ENCODE measurements at places on chromosomes 3 and 15. TPM values are rescaled to one million over a fixed set of nuclear protein-coding genes. Genes with fewer than 3 reads are reported as not detected.

Gene ASTE1
- total RNA-seq = 1.2 TPM

Gene SNX22
- 0.09 TPM for total RNA-seq

Gene SAXO2
- 2.0 TPM for total RNA-seq

Gene MFGE8
- 437 TPM for total RNA-seq

Gene KBTBD13
- 0.46 TPM for total RNA-seq

Gene SLCO3A1
- 1.3 TPM for total RNA-seq

Gene CHRD
- total RNA-seq = 2.6 TPM

Gene C3orf49
- not detected for total RNA-seq

Gene TTC21A
- total RNA-seq = 0.53 TPM

DNA sequence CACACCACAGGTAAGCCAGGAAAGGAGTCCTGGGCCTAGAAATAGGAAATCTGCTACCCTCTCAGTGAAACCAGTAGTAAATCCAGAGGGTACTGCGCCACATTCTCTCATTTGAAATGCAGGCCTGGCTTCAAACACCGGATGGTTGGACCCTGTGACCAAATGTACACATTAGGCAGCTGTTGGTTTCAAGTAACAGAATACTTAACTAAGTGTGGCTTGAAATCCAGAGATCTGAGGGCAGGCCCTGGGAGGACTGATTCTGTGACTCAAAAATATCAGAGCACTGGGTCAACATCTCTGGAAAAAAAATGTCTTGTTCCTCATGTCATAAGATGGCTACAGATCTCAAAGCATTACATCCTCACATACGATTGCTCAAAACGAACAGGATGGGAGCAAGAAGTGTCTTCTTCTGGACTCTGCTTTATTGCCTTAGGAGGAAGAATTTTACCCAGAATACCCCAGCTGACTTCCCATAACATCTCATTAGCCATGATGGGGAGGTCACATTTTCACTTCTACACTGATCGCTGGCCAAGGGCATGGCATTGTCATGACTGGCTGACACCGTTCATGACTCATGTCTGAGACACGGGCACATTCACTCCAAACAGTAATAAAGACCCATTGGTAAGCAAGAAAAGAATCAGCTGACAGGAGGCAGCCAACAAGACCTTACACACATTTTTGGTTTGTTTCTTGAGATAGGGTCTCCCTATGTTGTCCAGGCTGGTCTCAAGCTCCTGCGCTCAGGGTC is 166.0 kb downstream of the ARRDC4 start:
- no peaks in the 10 kb centered on the region for H3K4me1 ChIP-seq
- no peaks in the 10 kb centered on the region for H3K27me3 ChIP-seq
- DNase-seq = no peak
- H3K4me3 ChIP-seq = no peak overlapping the region

DNA sequence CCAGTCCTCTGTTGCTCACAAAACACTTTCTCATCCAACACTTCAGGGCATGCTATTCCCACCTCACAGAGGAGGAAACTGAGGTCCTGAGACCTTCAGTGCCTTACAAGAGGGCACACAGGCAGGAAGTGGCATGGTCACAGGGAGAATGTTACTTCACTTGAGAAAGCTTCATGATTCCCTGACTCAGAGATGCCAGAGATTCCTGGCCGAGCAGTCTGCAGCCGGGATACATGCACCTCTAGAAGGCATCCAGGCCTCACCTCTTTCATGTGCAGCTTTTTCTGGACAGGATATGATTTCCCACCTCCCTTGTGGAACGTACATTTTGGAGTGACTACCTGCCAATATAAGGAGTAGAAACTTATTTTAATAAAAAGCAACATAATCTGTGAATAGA is 2.8 kb upstream of the SST start:
- H3K4me1 ChIP-seq = no peaks in the 10 kb centered on the region
- H3K27ac ChIP-seq = no peak overlapping the region
- peaks cover under 1% of the 10 kb centered on the region for H3K27me3 ChIP-seq
- H3K36me3 ChIP-seq = no peaks in the 10 kb centered on the region
- no peak overlapping the region for H3K4me3 ChIP-seq

DNA sequence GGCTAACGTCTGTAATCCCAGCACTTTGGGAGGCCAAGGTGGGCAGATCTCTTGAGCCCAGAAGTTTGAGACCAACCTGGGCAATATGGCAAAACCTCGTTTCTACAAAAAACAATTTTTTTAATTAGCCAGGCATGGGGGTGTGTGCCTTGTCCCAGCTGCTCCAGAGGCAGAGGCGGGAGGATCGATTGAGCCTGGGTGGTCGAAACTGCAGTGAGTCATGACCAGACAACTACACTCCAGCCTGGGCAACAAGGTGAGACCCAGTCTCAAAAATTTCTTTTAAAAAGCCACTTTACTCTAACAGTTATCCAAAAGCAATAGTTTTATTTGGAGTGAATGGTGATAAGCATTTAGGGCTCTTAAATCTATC is 12.5 kb downstream of the TRIM59 start:
- H3K4me1 ChIP-seq = no peaks in the 10 kb centered on the region
- DNase-seq = no peak
- no peak overlapping the region for H3K4me3 ChIP-seq
- no peaks in the 10 kb centered on the region for H3K36me3 ChIP-seq

DNA sequence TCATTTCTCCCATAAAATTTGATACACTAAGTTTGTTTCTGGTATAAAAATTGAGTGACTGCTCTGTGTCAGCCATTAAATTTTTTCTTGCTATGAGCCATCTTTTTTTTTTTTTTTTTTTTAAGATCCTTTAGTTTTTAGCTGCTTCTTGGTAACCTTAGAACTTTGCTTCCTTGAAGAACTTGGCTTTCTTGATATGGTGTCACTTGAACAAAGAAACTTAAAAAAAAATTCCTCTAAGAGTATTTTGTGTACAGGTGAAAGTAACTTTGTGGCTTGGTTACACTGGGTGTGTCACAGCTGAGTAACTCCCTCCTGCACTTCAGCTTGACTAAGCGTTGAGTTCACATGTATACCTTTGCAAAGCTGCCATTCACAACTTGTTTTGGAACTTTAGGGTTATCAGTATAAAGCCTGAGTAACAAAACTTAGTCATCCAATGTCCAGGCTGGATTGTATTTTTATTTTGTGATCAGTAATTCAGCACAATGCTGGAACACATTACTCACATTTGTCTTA is 6.5 kb downstream of the CHD2 start:
- DNase-seq = no peak
- H3K4me3 ChIP-seq = peak overlapping the region; percentile 70
- H3K4me1 ChIP-seq = peaks cover 75% of the 10 kb centered on the region
- H3K36me3 ChIP-seq = no peaks in the 10 kb centered on the region
- no peaks in the 10 kb centered on the region for H3K27me3 ChIP-seq

- no peak overlapping the region for H3K4me3 ChIP-seq
- H3K27me3 ChIP-seq = no peaks in the 10 kb centered on the region
- no peaks in the 10 kb centered on the region for H3K36me3 ChIP-seq
- DNase-seq = no peak
These were observed 55.0 kb upstream of the CTDSPL start for GRCh38 chr3:37806505-37807200.

GRCh38 chr3:185270956-185271332 is 17.1 kb upstream of the EHHADH start:
- DNase-seq = no peak
- H3K4me3 ChIP-seq = no peak overlapping the region

DNA sequence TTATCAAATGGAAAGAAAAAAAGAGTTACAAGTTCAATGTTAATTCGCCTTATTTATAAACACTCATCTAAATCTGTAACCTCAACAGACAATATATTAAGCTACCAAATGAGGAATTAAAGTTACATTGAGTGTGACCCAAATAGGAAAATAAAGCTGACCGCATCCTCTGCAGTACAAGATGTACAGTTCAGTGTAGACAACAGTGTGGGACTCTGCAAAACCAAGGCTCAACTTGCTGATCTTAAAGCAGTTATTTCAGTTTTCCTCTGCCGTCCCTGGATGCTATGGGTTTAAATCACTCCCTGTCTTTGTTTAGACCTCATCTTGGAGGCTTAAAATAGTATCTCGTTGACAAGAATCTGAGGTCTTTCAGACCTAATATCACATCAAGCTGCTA is 458.8 kb downstream of the MECOM start:
- DNase-seq = no peak
- no peak overlapping the region for H3K4me3 ChIP-seq
- H3K27me3 ChIP-seq = no peaks in the 10 kb centered on the region
- H3K36me3 ChIP-seq = no peaks in the 10 kb centered on the region

DNA sequence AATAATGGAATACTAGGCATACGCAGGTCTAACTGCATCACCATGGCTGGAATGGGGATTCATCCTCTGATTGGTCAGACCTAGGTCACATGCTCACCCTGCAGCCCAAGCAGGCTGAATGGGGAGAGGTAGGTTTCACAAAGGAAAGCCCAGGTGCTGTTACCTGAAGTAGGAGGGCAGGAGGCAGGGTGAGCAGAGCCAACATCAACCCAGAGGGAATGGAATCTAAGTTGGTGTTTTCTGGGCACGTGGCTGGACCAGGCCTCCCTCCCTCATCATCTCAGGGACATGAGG is 6.7 kb upstream of the H1-8 start:
- no peak for DNase-seq
- no peaks in the 10 kb centered on the region for H3K4me1 ChIP-seq
- no peaks in the 10 kb centered on the region for H3K27me3 ChIP-seq
- H3K36me3 ChIP-seq = no peaks in the 10 kb centered on the region
- H3K4me3 ChIP-seq = no peak overlapping the region

- no peaks in the 10 kb centered on the region for H3K27me3 ChIP-seq
- H3K4me1 ChIP-seq = peaks cover 14% of the 10 kb centered on the region
- no peaks in the 10 kb centered on the region for H3K36me3 ChIP-seq
- peak overlapping the region; percentile 84 for H3K27ac ChIP-seq
These were observed 587 bp downstream of the PIGX start for GRCh38 chr3:196712514-196713413.

DNA sequence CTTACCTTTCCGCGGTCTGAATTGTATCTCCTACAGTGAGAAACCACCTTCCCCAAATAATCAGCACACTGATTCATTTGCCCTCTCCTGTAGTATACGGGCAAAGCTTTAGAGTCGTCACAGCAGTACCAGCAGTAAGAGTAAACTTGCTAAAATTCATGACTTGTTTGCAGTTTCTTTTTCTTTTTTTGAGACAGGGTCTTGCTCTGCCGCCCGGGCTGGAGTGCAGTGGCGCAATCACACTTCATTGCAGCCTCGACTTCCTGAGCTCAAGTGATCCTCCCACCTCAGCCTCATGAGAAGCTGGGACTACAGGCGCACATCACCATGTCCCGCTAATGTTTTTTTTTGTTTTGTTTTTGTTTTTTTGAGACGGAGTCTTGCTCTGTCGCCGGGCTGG is 11.9 kb downstream of the SCAMP5 start:
- H3K27me3 ChIP-seq = no peaks in the 10 kb centered on the region
- H3K27ac ChIP-seq = no peak overlapping the region
- DNase-seq = no peak
- H3K4me1 ChIP-seq = no peaks in the 10 kb centered on the region

Measured in gastrocnemius medialis (tissue), 4 donors.